Anterior cingulate cortex (tissue), 58 donors: ENCODE measurements at places on chromosomes 3 and 15.

- DNase-seq = no peak
These were observed 92.6 kb upstream of the CHL1 start for GRCh38 chr3:103991-104390.

GRCh38 chr3:50584391-50584790, 15.1 kb downstream of the HEMK1 start:
- DNase-seq = no peak

- no peak for DNase-seq
These were observed 118.2 kb upstream of the RAP2B start for GRCh38 chr3:153043729-153044328.

DNA sequence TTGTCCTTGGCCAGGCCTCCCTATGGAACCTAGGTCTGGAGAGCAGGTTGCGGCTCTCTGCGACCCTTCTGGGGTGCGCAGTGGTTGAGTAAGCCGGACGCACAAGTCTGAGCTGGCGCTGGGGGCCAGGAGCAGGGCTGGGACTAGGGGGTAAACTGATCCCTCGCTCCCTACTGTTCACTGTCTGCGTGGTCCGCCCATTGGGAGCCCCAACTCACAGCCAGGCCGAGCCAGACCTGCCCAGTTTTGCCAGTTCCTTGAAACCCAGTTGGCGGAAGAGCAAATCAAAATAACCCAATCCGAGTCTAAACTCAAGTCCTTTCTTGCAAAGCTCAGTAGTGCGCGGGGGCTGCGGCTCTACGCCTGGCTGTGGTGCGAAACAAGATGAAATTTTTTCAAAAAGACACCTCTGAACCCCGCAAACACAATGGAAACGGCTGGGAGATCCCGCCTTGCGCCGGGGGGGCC, 17.5 kb downstream of the RGMA start:
- DNase-seq = no peak

GRCh38 chr3:127630811-127631714, 2.1 kb downstream of the PODXL2 start:
- no peak for DNase-seq

DNA sequence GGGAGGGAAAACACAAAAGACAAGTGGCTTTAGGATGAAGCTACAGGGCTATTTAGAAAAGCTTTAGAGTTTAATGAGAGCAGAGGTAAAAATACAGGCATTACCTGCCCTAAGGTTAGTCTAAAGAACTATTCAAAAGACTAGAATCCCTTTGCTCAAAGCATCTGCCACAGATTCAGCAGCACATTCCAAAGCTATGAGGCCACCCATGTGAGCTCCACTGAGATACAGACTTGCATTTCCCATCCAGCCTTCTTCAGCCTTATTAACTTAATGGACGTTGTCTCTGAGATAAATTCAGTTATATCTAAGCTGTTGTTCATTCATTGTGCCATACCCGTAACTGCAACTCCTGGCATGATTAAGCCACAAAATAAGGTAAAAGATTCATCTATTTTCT, 25.4 kb downstream of the CXCR6 start:
- no peak for DNase-seq

- DNase-seq = no peak
These were observed 30.8 kb upstream of the RPN1 start for GRCh38 chr3:128681369-128681829.

DNA sequence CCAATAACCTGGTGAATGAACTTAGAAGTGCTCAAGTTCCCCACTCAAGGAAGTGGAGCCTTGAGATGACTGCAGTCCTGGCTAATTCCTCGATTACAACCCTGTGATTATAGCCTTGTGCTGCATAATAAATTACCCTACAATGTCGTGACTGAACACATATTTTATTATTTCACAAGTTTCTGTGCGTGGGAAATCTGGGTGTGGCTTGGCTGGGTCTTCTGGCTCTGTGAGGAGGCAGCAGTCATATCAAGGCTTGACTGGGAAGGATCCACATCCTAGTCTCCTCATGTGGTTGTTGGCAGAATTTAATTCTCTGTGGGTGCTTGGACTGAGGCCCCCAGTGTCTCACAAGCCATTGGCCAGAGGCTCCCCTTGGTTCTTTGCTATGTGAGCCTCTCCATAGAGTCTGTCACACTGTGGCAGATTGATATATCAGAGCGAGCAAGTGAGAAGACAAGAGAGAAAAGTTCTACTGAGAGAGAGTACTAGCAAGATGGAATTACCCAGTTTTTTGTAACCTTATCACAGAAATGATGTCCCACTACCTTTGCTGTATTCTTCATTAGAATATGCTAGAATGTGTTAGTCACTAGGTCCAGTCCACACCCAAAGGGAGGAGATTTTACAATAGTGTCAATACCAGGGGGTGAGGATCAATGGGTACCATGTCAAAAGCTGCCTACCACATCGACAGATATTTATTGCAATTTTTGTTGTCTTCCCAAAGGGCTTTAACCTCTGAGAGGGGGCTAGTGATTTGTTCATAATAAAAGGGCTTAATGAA, 102.8 kb upstream of the TBC1D5 start:
- no peak for DNase-seq
